Breast epithelium (tissue), 4 donors: ENCODE measurements at places on chromosomes 6 and 20. TPM values are rescaled to one million over a fixed set of nuclear protein-coding genes. Genes with fewer than 3 reads are reported as not detected.

PHF3 gene
- total RNA-seq, result 110 TPM

CALHM4 gene
- not detected for total RNA-seq

GRCh38 chr20:38900606-38901005 is 25.6 kb upstream of the FAM83D start:
- H3K36me3 ChIP-seq, result no peaks in the 10 kb centered on the region
- H3K27ac ChIP-seq, result no peak overlapping the region
- H3K4me3 ChIP-seq, result no peak overlapping the region
- DNase-seq, result no peak
- H3K27me3 ChIP-seq, result no peaks in the 10 kb centered on the region

DNA sequence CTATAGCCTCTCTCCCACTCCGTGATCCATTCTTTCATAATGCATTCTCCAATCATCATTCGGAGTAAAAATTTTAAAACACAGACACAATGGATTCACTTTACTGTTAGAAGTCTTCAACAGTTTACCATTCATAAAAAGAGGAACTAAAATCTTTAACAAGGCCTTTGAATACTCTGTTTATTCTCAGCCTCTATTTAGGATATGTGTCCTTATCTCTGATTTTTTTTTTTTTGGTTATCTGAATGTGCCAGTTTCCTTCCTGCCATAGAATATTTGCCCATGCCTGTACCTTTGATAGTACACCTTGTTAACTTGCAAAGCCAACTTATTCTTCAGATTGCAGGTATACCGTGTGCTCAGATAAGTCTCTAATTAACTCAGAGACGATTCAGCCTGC is 11.1 kb downstream of the CRISP1 start:
- DNase-seq, result no peak
- H3K4me3 ChIP-seq, result no peak overlapping the region
- no peaks in the 10 kb centered on the region for H3K4me1 ChIP-seq
- H3K27ac ChIP-seq, result no peak overlapping the region
- H3K27me3 ChIP-seq, result no peaks in the 10 kb centered on the region

- no peak overlapping the region for H3K27ac ChIP-seq
- H3K4me1 ChIP-seq, result no peaks in the 10 kb centered on the region
- H3K4me3 ChIP-seq, result no peak overlapping the region
- no peak for DNase-seq
- H3K27me3 ChIP-seq, result no peaks in the 10 kb centered on the region
These were observed 9.1 kb downstream of the ANKRD60 start for GRCh38 chr20:58219342-58219700.

CTCFL gene
- not detected for total RNA-seq

GSTA2 gene
- total RNA-seq, result not detected

RBBP9 gene
- total RNA-seq, result 17.7 TPM

GRCh38 chr6:4581468-4582385 is 194.5 kb upstream of the CDYL start:
- H3K4me3 ChIP-seq, result no peak overlapping the region
- H3K27me3 ChIP-seq, result no peaks in the 10 kb centered on the region
- DNase-seq, result no peak
- no peaks in the 10 kb centered on the region for H3K4me1 ChIP-seq

GRCh38 chr6:150036081-150036480 is 10.7 kb upstream of the RAET1L start:
- no peaks in the 10 kb centered on the region for H3K36me3 ChIP-seq
- H3K4me1 ChIP-seq, result no peaks in the 10 kb centered on the region
- H3K4me3 ChIP-seq, result no peak overlapping the region
- H3K27ac ChIP-seq, result no peak overlapping the region
- DNase-seq, result no peak
- H3K27me3 ChIP-seq, result peaks cover 3% of the 10 kb centered on the region

NKX2-4 gene
- total RNA-seq, result not detected

DNA sequence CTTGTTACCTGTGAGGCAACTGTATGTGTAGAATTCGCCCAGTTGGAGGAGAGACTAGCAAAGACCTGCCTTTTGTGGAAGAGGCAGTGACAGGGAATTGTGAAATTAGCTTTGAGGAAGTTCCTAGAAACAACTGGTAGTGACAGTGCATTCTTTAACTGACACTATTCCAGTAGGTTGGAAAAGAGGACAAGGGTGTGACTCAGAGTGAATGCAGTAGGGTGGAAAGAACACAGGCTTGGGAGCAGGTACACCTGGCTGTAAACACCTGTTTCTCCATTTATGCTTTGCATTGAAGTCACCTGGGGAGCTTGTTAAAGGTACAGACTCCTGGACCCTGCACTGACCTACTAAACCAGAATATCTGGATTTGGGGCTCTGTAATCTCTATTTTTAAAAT is 295.7 kb downstream of the PHACTR1 start:
- no peaks in the 10 kb centered on the region for H3K4me1 ChIP-seq
- H3K27ac ChIP-seq, result no peak overlapping the region
- no peaks in the 10 kb centered on the region for H3K36me3 ChIP-seq
- no peak for DNase-seq
- H3K27me3 ChIP-seq, result no peaks in the 10 kb centered on the region

NKAPL gene
- total RNA-seq, result 1.6 TPM

GGTLC1 gene
- not detected for total RNA-seq

DNA sequence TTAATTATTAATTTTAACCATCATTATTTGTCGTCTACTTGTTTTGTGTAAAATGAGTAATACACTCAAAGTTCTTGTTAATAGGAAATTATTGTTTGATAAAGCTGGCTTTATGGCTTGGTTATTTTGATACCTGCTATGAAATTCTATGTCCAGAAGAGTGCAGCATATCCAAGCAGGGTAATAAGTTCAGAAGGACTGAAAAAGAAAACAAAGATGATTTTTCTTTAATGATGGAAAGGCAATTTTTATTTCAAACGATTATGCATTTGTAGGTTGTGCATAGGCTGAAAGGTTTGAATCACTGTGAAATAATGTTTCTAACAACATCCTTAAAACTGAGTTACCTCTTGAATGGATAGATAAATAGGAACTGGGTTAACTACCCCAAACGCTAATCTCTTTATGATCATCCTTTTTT is 1.4 kb upstream of the MAN1A1 start:
- DNase-seq, result no peak
- peak overlapping the region; percentile 84 for H3K4me3 ChIP-seq
- no peaks in the 10 kb centered on the region for H3K4me1 ChIP-seq
- H3K27ac ChIP-seq, result peak overlapping the region; percentile 97
- H3K27me3 ChIP-seq, result no peaks in the 10 kb centered on the region
- H3K36me3 ChIP-seq, result no peaks in the 10 kb centered on the region

DNA sequence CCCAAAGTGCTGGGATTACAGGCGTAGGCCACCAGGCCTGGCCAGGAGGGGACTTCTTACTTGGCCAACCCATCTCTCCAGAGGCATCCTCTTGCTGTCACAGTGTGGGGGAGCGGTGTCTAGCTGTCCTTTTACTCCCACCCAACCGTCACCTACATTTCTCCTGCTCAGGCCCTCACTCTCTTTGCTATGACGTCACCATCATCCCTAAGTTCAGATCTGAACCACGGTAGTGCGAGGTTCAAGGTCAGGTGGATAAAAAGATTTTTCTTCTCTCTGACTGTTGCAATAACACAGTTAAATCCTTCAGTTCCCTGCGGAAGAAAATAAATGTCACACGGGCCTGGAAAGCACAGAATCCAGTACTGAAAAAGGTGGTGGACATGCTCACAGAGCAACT is 7.3 kb upstream of the RAET1L start:
- peaks cover 4% of the 10 kb centered on the region for H3K4me1 ChIP-seq
- no peak for DNase-seq
- H3K27ac ChIP-seq, result no peak overlapping the region
- H3K36me3 ChIP-seq, result no peaks in the 10 kb centered on the region

C6orf163 gene
- 6.2 TPM for total RNA-seq

GRCh38 chr6:54234539-54234938 is 73.7 kb upstream of the TINAG start:
- H3K36me3 ChIP-seq, result no peaks in the 10 kb centered on the region
- no peak for DNase-seq
- H3K27ac ChIP-seq, result no peak overlapping the region
- H3K27me3 ChIP-seq, result no peaks in the 10 kb centered on the region
- no peak overlapping the region for H3K4me3 ChIP-seq

GLP1R gene
- total RNA-seq, result 0.33 TPM

DNA sequence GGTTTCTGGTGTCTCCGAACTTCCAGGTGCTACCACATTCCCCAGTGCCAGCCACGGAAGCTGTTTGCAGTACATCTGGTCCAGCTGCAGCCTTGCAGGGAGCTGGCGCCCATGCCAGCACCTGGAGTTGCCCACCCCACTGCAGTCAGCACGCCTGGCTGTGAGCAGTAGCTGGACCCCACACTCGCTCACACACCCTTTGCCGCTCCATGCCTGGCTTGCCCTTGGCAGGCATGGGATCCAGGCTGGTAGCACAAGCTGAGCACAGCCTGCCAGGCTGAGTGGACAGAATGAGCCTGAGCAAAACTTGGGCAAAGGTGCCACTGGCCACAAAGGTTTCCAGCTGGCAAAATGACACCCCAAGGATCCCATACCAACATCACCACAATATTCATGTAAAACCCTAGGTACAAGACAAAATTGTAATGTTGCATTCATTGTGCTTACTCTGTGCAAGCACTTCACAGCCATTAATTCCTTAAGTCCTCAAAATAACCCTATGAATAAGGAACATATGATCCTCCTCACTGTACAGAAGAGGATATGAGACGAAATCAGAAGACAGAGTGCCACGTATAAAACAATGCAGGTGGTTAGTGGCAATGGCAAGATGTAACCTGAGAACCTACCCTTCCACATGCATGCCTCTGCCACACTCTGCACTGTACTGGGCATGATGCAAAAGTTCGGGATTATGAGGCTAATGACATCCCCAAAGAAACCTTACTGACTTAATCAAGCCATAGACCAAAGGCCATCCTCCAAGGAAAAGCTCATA is 18.3 kb downstream of the KIF16B start:
- H3K27me3 ChIP-seq, result no peaks in the 10 kb centered on the region
- H3K4me1 ChIP-seq, result no peaks in the 10 kb centered on the region

GRCh38 chr20:38112261-38112929 is 52.7 kb downstream of the TGM2 start:
- H3K36me3 ChIP-seq, result no peaks in the 10 kb centered on the region
- H3K4me1 ChIP-seq, result no peaks in the 10 kb centered on the region
- H3K27ac ChIP-seq, result no peak overlapping the region
- peak; percentile 9 for DNase-seq

DNA sequence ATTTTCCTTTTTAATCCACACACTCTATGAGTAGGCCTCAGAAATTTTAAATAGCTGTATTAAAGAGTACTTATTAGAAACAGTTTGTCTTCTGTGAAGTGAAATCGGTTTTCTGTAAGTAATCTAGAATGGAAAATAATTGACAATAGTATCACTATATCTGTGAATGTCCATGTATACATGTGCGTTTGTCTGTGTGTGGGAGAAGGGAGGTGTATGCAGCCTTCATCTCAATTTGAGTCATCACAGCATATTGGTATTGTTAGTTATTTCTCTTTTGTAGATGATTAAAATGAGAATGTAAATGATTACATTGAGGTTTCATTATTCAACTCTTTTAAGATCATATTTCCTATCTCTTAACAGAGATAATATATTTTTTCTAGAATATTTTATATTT is 206.0 kb downstream of the EYS start:
- H3K27me3 ChIP-seq, result no peaks in the 10 kb centered on the region
- DNase-seq, result no peak
- H3K4me1 ChIP-seq, result no peaks in the 10 kb centered on the region
- no peak overlapping the region for H3K4me3 ChIP-seq
- H3K36me3 ChIP-seq, result no peaks in the 10 kb centered on the region

DNA sequence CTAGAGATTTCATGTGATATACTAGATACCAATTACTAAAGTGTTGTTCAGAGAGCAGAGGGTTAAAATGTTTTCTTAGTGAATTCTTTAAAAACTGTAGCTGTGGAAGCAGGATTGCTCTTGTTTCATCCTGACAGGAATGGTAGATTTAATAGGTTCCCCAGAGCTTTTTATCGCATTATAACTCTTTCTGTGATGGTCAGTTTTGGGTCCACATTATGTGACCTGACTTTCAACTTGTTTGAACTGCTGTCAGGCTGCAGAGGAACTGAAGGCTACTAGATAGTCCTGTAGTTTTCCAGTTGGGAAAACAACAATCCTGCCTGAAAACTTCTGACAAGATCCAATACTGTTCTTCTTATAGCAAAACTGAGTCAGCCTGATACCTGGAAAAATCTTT is 329.3 kb upstream of the FLRT3 start:
- H3K27ac ChIP-seq, result no peak overlapping the region
- no peak for DNase-seq
- no peak overlapping the region for H3K4me3 ChIP-seq
- H3K27me3 ChIP-seq, result no peaks in the 10 kb centered on the region
- H3K36me3 ChIP-seq, result no peaks in the 10 kb centered on the region

ABHD16B gene
- not detected for total RNA-seq

OPN5 gene
- not detected for total RNA-seq

- no peak overlapping the region for H3K27ac ChIP-seq
- no peak overlapping the region for H3K4me3 ChIP-seq
- H3K4me1 ChIP-seq, result no peaks in the 10 kb centered on the region
- H3K36me3 ChIP-seq, result no peaks in the 10 kb centered on the region
- no peak for DNase-seq
These were observed 129.4 kb downstream of the LY86 start for GRCh38 chr6:6717953-6718352.

GRCh38 chr20:61963149-61963548 is 102.5 kb downstream of the TAF4 start:
- H3K27me3 ChIP-seq, result peaks cover 30% of the 10 kb centered on the region
- no peak overlapping the region for H3K4me3 ChIP-seq
- no peaks in the 10 kb centered on the region for H3K36me3 ChIP-seq
- H3K4me1 ChIP-seq, result no peaks in the 10 kb centered on the region

GRCh38 chr6:153074761-153075160 is 56.3 kb downstream of the RGS17 start:
- no peak for DNase-seq
- no peaks in the 10 kb centered on the region for H3K4me1 ChIP-seq
- no peaks in the 10 kb centered on the region for H3K27me3 ChIP-seq
- H3K27ac ChIP-seq, result no peak overlapping the region
- H3K4me3 ChIP-seq, result no peak overlapping the region

DNA sequence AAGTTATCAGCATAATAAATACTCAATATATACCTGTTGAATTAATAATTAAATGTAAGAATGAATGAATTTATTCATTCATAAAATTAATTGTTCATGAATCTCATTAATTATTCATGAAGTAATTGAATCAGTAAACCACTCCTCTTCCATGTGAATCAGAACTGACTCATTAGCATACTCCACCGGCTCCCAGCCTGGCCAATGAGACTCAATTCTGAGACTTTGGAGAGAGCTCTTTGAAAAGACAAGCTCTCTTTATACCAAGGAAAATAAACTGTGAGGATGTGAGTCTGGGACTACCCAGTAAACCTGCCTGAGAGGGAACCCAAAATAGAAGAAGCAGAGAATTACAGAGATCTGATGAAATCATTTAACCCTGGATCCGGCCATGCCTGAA is 8.4 kb upstream of the SLC2A10 start:
- no peak overlapping the region for H3K4me3 ChIP-seq
- no peaks in the 10 kb centered on the region for H3K27me3 ChIP-seq
- H3K4me1 ChIP-seq, result no peaks in the 10 kb centered on the region
